ENCODE measurements at places on chromosomes 16 and 17. TPM values are rescaled to one million over a fixed set of nuclear protein-coding genes. Genes with fewer than 3 reads are reported as not detected.

GRCh38 chr16:85759136-85759535, 8.2 kb upstream of the C16orf74 start:
- no peak for DNase-seq

GRCh38 chr17:40351359-40352236, 12.9 kb downstream of the GJD3 start:
- no peak for DNase-seq

DNA sequence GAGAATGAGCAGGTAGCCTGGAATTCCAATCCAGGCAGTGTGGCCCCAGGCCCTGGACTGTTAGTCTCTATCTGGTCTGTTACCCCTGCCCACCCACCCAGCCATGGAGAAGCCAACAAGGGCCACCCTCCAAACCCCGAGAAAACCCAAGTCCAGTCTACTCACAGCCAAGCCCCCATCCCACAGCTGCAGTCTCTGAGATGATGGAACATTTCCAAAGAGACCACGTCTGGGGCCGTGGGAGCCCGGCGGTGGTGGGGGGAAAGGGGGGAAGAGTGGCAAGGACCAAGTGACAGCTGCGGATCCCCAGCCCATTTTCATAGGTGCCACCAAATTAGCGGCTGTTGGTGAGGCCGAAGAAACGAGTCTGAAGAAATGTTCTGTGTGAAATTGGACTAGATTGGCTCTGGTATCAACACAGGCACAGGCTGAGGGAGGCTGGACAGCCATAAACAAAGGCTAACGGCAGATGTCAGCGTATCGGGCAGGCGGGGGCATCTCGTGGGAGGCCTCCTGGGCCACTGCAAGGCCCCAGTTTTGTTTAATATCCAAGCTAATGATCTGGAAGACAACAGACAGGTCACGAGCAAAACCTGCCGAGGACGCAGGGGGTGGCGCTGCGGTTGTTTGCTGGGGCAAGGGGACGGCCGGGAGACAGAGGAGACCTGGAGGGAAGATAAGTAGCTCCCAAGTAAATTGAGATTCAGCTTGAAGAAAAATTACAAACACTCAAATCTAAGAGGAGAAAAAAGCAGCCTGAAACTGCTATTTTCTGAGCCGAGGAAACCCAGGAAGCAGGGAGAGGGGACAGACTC, 53.4 kb downstream of the RBFOX3 start:
- no peak for DNase-seq

DNA sequence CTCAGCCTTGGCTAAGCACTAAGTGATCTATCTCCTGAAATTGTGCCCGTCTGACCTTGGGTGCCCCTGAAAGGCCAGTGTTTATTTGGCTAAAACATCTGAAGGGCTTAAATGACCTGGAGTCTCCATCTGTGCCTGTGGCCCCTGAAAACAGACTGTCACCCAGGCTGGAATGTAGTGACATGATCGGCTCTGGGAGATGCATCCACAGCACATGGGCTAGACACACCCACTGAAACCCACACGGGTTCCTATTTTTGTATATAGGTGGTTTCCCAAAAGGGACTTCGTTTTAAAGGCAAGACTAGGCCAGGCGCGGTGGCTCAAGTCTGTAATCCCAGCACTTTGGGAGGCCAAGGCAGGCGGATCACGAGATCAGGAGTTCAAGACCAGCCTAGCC, 13.5 kb downstream of the CEP295NL start:
- DNase-seq = no peak

DNA sequence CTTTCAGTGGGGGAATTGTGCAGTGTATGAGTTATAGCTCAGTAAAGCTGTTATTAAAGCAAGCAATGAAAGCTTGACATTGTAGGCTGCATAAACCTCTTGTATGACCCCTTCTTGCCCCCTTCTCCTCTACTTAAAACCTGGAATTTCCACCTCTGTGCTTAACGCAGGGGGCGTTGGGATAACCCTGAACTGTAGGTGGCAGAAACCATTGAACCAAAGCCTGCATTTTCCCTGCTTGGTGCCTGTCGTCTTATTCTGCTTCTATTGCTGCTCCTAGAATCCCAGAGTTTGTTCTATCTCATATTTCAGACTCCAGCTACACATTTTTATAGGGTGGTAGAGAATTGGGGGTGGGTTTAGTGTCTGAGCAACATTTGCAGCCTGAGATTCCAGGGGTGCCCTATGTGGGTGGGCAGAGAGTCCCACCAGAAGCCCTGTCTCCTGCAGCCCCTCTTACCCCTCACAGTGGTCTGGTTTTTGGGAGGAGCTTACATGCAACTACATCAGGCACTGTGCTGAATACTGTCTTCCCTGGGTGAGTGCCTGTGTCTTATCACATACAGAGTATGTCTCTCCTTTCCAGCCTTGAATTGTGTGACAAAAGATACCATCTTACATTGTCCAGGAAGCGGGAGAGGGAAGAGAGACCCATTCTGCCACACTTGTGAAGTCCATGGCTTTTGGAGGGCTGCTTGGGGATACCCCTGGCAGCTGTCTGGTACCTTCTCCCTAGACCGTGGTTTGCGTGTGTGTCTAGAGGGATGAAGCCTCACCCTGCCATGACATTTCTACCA, 407.7 kb upstream of the EEF2KMT start:
- DNase-seq = no peak

DNA sequence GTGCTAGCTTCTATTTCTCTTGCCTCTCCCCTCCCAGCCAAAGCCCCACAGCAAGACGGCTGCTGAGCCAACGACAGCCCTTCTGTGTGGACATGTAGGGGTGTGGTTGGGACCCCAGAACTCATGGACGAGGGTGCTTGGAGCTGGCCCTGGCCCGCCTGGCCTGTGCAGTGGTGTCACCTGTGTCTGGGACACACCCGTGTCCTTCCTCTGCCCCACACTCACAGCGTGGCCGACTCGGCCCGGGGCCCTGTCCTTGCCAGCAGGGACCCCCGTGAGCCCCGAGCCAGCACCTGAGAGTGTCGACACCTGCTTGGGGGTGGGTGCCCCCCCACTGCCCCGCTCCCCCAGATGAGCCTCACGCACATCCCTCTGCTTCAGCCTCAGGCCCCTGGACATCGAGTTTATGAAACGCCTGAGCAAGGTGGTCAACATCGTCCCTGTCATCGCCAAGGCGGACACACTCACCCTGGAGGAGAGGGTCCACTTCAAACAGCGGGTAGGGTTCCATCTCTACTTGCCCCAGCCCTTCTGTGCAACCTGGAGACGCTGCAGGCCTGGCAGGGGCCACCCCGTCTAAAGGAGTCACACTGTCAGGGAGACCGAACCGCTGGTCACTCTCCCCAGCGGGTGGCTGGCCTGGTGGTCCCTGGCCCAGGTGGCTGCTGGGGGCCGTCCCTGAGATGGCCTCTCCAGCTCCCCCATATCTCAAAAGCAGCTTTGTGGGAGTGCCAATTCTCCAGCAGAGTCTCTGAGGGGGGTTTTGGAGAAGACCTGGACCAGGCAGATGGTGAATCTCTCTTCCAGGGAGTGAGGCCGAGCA, 349.8 kb downstream of the SEC14L1 start:
- no peak for DNase-seq

GRCh38 chr16:68961778-68962402, 118.6 kb downstream of the TANGO6 start:
- DNase-seq = no peak

DNA sequence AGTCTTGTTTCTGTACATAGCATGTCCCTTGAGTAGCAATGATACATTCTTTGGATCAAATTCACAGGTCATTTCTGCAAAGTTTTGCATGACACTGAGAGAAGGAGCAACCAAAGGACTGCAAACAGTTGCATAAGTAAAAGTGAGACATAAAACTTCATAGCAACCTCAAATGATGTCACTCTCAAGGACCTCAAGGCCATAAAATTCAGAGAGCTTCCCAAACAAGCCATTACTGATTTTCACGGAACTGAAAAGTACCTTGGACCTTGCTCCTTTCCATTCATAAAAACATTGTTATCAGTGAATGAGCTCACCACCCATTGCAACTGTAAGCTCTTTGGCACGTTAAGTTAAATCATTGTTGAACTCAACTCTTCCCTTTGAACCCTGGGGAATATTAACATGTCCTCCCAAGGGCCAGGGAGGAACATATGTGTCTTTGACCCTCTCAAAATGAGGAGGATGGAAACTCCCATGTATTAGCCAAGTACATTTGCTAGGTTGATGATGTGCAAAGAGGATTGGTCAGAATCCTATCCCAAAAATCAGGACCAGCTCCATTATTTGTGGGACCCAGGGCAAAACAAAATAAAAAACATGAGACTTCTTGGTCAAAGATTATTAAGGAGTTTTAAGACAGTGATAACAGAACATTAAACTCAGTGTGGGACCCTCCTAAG, 275.0 kb upstream of the DYNLRB2 start:
- DNase-seq = no peak

DNA sequence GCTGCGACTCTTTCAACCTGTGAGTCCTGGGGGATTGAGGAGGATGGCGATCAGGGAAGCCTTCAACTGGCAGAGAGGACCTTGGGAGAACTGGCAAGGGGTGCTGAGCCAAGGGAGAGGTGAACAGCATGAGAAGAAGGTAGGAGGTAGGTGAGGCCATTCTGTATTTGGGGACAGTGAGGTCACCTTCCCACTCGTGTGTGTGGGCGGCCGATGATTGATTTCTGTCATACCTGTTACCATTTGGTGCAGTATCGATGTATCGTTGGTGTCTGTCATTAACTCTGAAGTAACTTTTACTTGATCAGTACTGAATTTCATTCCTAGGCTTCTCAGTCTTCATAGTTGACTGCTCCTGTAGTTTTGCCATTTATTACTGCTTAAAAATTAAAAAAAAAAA, 3.8 kb downstream of the ARSG start:
- no peak for DNase-seq

Gene ADCY7
- 23.1 TPM for polyA plus RNA-seq

Gene KRTAP4-1
- not detected for polyA plus RNA-seq

Gene CHST5
- polyA plus RNA-seq = 0.44 TPM

Gene MT1B
- polyA plus RNA-seq = not detected

Gene KRTAP9-4
- polyA plus RNA-seq = not detected

Measured in right lung (tissue), 10 donors.